Aorta (tissue), 5 donors: ENCODE measurements at places on chromosomes 4 and X. TPM values are rescaled to one million over a fixed set of nuclear protein-coding genes. Genes with fewer than 3 reads are reported as not detected.

DNA sequence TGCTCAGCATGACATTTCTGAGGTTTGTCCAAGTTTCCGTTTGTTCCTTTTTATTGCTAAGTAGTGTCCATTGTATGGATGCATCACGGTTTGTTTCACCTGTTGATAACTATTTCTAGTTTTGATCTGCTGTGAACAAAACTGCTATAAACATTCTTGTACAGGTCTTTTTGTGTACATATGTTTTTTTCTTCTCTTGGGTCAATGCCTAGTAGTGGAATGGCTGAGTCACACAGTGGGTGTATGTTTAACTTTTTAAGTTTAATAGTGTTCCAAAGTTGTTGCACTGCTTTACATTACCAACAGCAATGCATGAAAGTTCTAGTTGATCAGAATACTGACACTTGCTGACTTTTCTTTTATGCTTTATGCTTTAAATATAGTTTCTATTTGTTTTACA, 76.7 kb downstream of the MAOB start:
- DNase-seq = no peak

DNA sequence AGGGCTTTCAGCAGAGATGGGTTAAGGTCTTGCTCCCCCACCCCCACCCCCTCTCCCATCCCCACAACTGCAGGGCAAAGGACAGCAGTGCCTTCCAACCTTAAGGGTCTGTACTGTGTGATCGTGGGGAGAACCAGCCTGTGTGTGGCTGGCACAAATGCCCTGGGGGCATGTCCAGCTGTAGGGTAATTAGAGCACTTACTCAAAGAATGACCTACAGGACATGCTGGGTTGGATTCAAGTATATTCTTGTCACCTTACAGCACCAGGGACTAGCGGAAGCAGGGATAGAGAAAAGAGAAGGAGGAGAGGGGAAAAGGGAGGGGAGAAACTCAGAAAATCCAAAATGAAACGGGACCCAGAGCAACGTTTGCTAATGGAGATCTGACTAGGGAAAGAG, 191.3 kb upstream of the GATB start:
- DNase-seq = no peak

GRCh38 chr4:52366621-52367020, 292.5 kb downstream of the USP46 start:
- DNase-seq = no peak

GRCh38 chr4:98571161-98571786, 87.1 kb downstream of the TSPAN5 start:
- no peak for DNase-seq

DNA sequence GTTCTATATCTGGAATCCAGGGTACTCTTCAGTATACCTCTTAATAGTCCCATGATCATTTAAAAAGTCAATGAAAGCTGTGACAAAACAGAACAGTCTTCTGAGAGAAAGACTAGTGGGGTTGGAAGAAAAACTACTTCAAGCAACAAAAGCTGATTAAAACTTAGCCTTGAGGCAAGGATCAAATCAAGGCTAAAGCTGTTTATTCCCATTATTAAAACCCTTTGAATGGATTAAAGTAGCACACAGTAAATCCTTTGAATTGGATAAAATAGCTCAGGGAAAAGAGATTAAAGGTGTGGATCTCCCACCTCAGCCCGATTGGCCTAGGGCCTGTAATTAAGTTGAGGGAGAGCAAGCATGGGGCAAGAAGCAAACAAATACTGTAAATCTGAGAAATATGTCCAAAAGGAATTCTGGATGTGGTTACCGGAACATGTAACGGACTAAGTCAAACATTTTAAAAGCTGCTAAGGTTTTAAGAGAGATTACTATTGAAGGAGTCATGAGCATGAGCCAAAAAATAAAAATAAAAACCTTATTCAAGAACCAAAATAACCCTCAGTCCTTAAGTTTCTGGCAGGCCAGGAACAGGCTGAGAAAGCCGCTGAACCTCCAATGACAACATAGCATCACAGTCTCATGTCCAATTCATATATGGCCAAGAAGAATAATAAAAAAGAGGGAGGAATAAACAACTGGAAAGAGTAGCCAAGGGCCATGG, 257.3 kb upstream of the NEIL3 start:
- DNase-seq = no peak

DNA sequence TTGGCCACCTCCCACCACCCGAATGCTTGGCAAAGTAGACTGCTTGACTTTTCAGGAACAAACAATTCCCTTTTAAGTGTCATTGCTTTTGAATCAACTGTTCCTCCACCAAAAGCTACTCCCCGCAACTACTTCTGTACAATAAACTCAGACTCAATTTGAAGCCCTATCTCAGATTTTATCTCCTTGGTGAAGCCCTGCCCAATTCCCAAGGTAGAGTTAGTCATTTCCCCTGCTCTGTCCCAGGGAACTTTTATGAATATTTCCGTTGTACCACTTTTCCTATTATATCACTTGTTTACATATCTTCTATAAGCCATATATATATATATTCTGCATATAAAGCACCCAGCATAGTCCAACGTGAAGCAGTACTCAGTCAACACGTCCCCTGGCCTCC, 102.8 kb downstream of the C4orf51 start:
- DNase-seq = no peak

Gene SLC26A1
- total RNA-seq = not detected
